ENCODE measurements at places on chromosomes 11 and 22.

- DNase-seq = no peak
These were observed 62.8 kb downstream of the PPFIA1 start for GRCh38 chr11:70333261-70333660.

GRCh38 chr22:48382197-48382596 is 1445.5 kb downstream of the BRD1 start:
- no peak for DNase-seq

GRCh38 chr22:21734540-21735199 is 924 bp downstream of the YPEL1 start:
- DNase-seq = no peak

DNA sequence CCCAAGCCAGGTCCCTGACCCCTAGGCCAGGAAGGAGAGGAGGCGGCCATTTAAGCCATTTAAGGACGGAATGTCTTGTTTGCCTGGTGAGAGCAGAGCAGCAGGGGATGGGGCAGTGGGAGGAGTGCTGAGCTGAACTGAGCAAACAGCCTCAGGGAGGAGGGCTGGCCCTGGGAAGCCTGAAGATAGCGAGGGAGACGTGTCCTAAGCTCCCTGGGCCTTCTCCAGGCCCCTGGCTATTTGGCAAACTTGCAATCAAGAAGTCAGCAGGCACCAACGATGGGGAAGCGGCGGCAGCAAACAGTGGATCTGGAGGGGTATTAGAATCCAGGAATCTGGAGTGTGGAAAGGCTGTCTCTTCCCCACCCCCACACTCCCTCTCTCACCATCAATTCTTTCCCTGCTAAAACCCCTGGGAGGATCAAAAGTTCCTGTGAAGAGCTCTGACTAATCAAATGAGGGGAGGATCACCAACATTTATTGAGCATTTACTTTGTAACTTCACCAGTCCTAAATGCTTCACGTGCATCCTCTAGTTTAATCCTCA is 8.8 kb downstream of the BCL9L start:
- DNase-seq = no peak

DNA sequence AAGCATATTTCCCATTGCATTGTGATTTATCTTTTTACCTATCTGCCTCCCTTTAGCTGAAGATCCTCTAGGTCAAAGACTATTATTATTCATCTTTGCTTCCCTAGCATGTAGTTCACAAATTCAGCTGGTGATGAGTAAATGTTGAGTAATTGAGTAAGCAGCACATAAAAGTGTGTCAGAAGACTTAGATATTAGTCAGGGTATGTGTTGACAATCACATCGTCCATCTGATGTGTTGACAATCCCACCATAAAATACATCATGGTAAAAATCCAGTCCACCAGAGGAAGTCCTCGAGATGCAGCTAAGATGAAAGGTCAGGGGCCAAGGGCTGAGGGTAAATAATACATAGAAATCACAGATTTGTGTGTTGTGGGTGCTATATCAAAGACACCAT is 22.9 kb upstream of the ABTB2 start:
- DNase-seq = no peak

DNA sequence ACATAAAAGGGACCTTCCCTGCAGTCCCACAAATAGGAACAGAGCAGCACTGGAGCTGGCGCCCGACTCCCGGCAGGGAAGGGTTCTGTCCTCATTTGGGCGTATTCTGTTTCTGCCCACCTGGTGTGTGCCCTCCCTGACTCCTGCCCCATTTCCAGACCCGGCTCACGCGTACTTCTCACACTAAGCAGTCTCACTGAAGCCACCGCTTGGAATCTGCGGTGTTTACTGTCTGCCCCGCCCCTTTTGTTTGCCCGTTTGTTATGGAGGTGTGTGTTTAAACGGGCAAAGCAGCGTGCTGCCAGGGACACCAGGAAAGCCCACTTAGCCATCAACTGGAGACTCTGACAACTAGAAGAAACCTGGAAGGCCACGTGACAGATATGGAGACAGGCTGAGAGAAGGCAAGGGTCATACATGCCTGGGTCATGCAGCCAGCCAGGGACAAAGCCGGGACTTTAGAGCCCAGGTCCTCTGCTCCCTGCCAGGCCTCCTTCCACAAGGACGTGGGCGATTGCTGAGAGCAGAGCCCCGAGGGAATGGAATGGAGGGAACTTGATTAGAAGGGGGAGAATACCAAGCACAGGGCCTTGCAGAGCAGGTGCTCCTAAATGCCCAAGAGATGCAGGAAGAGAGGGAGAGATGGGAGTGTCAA is 8.7 kb upstream of the EFCAB6 start:
- no peak for DNase-seq

DNA sequence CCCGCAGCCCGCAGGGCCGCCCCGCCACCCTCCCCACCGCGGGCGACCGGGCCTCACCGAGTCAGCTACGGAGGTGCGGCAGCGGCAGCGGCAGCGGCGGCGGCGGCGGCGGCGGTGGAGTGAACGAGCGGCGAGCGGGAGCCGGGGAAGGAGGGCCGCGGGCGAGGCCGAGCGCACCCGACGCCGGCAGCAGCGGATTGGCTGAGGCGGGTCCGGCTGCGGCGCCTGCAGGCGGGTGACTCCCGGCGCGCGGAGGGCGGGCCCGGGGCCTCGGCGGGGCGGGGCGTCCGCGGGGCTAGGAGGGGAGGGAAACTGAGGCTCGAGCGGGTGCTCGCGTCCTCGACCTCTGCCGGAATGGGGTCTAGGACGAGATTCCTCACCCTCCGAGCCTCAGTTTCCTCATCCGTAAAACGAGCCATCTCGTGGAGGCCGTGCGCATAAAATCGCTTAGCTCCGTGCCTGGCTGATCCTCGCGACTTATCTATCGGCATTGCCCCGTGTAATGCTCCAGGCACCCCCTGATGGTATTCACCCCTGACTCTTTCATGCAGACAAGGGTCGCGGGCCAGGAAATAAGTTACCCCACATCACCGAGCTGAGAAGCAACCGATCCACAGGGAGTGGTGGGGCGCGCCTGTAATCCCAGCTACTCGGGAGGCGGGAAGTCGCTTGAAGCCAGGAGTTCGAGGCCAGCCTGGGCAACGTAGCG is at the start of gene CPT1A:
Gene CPT1A, minus strand, starts transcription at position 199 of the 709 bp plus-strand sequence. CDS start 26,442 bp downstream, outside the sequence.
- DNase-seq = peak; percentile 57

GRCh38 chr11:1782031-1782590 is 18.4 kb upstream of the CTSD start:
- no peak for DNase-seq
